Activated CD4-positive, CD25-positive, alpha-beta regulatory T cell (primary cell): ENCODE measurements at places on chromosomes 12 and 14.

- no peak for DNase-seq
Observed at GRCh38 chr12:119025786-119026185, 44.4 kb downstream of the SRRM4 start.

DNA sequence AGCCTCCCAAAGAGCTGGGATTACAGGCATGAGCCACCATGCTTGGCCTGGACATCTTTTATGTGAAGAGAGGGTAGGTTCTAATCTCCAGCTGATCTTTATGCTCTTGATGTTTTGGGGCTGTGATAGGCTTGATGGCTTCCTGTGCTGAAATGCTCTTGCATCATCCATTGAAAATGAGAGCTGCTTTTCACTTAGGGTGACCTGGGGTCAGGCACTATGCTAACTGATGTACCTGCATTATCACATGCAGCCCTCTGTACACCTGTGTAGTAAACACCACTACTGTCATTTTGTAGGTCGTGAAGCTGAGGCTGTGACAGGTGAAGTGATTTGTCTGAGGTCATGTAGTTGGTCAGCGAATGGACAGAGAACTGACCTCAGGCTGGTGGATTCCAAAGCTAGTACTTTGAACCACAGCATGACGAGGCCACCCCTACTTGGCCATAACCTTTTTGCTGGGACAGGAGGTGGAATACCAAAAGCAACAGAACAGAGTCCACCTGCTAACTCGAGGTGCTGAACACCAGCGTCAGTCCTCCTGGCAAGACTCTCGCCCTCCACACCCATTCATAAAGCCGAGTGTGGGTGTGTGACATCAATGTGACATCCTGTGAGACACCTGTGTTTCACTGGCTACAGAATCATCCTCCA is 69.1 kb downstream of the C12orf75 start:
- no peak for DNase-seq

GRCh38 chr14:56081139-56081538 is 37.1 kb upstream of the PELI2 start:
- DNase-seq, result no peak

DNA sequence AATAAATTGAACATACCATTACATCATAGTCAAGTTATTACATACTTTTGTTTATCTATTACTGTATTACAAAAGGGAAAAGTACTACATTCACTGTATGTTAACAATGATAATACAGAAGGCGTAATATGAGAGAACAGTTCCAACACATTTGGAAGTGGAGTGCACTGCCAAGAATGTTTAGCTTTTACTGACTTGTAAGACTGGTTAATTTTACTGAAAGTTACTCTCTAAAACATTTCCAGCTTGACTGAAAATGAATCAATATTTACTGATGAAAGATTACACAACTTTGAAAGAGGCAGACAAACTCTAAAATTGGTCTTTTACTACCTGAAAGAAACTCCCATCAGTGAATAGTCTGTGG is 728.5 kb downstream of the FSCB start:
- DNase-seq, result no peak

- DNase-seq, result no peak
Observed at GRCh38 chr14:24115422-24116127, 826 bp upstream of the NRL start.
